ENCODE measurements at places on chromosomes 12 and 14.

GRCh38 chr14:22657861-22658260, 13.7 kb upstream of the OR6J1 start:
- DNase-seq: no peak

DNA sequence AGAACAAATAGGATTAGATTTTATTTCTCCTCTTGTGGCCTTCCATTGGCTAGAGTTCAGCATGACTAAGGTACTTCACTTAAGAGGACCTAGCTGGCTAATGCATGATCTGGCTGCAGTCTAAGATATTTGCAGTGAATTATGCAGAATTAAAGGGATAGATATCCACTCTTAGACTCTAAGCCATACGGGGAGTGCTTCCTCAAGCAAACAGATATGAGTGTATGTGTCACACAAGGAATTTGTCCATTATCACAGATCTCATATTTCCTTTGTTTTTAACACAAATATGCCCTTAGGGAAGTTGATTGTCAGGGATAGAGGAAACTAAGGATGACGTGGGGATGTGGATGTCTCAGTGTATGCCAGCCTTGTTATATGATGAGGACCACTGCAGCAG, 88.1 kb upstream of the DHRS4 start:
- DNase-seq: no peak

DNA sequence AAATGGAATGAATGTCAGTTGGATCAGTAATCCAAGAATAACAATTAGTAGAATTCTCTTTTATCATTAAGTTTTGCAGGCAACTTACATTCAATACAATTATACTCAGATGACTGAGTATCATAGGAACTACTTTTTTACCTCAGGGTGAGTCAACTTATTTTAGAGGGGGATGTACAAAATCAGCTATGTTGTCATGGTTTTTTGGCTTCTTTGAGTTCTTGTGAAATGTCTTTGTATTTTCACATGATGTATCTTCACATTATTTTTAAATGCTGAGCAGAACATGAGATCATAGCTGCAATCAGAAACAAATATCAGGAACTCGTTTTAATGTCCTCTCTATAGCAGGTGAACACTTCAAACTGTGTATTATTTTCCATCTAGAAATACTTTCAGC, 65.3 kb upstream of the PTPRR start:
- no peak for DNase-seq

DNA sequence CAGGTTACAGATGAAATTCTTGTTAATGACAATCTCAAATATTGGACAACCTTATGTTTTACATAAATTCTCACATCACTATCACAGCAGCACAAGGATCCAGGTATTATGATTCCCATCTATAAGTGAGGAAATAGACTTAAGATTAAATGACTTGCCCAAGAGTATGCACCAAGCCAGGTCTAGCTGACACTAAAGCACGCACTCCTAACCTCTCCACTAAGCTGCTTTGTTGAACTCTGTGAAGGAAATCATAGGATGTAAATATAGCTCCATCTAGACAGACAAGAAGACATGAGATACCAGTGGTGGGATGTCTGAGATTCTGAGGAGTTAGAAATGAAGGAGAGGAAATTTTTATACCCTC, 87.9 kb downstream of the PHLDA1 start:
- no peak for DNase-seq

DNA sequence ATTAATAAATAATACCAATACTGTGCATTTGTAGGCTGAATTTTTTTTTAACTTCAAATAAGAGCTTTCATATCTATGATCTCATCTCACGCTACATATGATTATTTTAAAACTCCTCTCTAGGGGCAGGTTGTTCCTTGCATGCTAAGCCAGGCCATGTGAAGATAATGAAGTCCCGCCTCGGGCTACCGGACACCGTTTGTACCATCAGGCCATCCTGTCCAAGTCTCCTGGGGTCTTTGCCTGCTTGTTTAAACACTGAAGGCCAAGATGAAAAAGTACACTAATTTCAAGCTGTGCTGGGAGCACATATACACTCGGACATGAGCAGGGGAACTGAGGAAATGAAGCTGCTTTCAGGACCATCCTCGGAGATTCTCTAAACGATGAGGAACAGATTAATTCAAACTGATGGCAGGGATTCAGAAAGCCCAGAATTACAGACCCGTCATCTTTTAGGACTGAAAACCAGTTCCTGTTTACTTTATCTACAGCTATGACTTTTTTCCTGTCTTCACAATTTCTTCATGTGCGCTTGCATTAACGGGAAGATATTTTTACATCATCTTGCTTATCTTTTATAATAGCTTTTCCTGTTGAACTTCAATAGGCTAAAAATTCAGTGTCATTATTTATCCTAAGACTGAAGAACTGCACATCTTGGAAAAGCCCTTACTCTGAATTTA, 6.3 kb upstream of the ABHD12B start:
- DNase-seq: no peak

- DNase-seq: no peak
Measured at GRCh38 chr12:56836800-56837663, 73.9 kb downstream of the HSD17B6 start.

GRCh38 chr12:4214877-4215228, 58.7 kb upstream of the CCND2 start:
- DNase-seq: no peak

DNA sequence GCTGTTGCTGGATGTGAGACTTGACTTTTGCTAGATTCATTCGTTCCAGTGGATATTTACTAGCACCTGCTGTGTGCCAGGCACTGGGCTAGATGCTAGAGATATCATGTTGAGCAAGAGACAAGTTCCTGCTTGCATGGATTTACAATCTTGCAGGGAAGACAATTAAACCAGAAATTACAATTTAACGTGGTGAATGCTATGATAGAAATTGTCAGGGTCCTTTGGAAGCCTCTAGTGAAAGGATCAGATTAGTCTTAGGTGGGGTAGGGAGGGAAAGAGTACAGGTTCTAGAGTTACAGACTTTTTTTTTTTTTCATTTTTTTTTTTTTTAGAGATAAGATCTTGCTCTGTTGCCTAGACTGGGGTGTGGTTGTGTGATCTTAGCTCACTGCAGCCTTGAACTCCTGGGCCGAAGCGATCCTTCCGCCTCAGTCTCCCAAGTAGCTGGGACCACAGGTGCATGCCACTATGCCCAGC, 36.7 kb downstream of the SPATS2 start:
- DNase-seq: no peak

- no peak for DNase-seq
Measured at GRCh38 chr14:98743536-98743935, 528.5 kb downstream of the BCL11B start.

Data from midbrain (tissue), 1 donor.